ENCODE measurements at places on chromosomes 4 and X.

DNA sequence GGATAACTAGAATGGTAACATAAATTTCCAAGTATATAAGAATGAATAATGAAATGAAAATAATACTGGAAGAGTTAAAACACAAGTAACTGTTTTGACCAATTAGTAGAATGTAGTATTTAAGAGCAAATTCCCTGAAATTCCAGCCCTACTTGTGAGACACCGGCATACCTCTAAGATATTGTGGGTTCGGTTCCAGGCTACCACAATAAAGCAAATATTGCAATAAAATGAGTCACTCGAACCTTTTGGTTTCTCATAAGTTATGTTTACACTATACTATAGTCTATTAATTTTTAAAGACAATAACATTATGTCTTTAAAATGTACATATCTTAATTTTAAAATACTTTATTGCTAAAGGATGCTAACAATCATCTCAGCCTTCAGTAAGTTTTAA, 15.2 kb upstream of the IQCM start:
- no peak overlapping the region for H3K4me3 ChIP-seq
- no peak for DNase-seq
- H3K36me3 ChIP-seq: no peaks in the 10 kb centered on the region
- H3K27me3 ChIP-seq: no peaks in the 10 kb centered on the region

- peaks cover 19% of the 10 kb centered on the region for H3K36me3 ChIP-seq
- H3K27ac ChIP-seq: peak overlapping the region; percentile 49
- H3K4me3 ChIP-seq: peak overlapping the region; percentile 15
These were observed 16.4 kb downstream of the TCEANC start for GRCh38 chrX:13669246-13669737.

GRCh38 chrX:4572691-4573090, 859.2 kb upstream of the PRKX start:
- no peaks in the 10 kb centered on the region for H3K27me3 ChIP-seq
- no peak overlapping the region for H3K27ac ChIP-seq
- DNase-seq: no peak
- H3K4me1 ChIP-seq: no peaks in the 10 kb centered on the region

DNA sequence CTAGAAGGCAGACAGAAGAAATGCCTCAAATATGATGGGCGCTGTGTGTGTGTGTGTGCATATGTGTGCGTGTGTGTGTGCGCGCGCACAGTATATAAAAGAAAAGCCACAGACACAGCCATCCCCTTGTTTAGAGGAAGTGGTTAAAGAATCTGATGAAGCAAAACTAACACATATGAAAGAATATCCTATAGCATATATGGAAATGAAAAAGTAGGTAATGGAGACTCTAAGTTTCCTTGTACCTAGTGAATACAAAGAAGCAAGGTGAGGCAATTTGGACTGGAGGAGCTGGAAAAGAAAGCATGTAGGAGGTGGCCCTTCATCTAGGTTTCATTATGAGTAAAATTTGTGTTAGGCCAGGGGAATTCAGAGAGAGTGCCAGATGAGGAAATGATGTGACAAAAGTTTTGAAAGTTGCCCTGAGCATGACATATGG, 58.6 kb upstream of the MCF2 start:
- no peak overlapping the region for H3K4me3 ChIP-seq
- peak; percentile 62 for DNase-seq
- peaks cover 19% of the 10 kb centered on the region for H3K36me3 ChIP-seq
- no peaks in the 10 kb centered on the region for H3K4me1 ChIP-seq

- no peak overlapping the region for H3K4me3 ChIP-seq
- H3K36me3 ChIP-seq: no peaks in the 10 kb centered on the region
- H3K27ac ChIP-seq: no peak overlapping the region
- DNase-seq: no peak
- no peaks in the 10 kb centered on the region for H3K27me3 ChIP-seq
These were observed 44.7 kb downstream of the CNGA2 start for GRCh38 chrX:151779258-151779657.

DNA sequence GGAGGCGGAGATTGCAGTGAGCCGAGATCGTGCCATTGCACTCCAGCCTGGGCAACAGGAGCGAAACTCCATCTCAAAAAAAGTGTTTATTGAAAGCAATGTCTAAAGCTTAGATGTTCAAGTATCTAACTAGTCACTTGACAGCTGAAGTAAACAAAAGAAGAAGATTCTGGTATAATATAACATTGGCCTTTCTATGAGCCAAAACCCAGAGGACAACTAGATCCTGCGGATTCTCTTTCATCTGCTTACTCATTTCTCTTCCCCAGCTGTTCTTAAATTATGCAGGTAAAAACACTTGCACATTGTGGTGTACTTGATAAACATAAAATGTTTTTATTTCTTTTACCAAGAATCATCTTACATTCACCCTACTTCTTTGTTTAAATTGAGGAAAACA, 24.1 kb upstream of the AREG start:
- H3K4me3 ChIP-seq: no peak overlapping the region
- DNase-seq: no peak
- H3K36me3 ChIP-seq: no peaks in the 10 kb centered on the region
- no peaks in the 10 kb centered on the region for H3K4me1 ChIP-seq
- no peak overlapping the region for H3K27ac ChIP-seq

DNA sequence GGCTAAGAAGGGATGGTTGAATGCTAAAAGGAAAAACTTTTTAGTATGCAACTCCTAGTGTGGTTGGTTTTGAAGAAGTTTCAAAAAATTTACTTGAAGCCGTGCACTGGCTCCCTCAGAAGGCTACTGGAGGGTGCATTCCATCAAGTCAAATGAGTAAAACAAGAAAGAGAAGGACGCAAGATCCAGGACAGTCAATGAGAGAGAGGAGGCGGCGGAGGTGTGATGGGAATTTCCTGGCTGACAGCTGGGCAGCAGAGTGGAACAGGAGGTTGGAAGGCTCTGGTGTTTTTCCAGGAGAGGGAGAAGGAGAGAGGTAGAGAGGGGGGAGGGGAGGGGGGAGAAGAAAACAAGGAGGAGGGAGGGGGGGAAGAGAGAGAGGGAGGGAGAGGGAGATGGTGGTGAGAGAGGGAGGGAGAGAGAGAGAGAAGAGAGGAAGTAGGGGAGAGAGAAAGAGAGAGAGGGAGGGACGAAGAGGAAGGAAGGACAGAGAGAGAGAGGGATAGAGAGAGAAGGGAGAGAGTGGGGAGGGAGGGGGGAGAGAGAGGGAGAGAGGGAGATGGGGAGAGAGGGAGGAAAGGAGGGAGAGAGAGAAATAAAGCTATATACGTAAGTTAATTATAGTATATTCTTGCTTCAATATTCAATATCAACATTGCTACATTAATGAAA, 126.4 kb downstream of the SH3KBP1 start:
- peaks cover 21% of the 10 kb centered on the region for H3K36me3 ChIP-seq
- no peaks in the 10 kb centered on the region for H3K27me3 ChIP-seq
- DNase-seq: no peak
- H3K4me3 ChIP-seq: no peak overlapping the region
- H3K4me1 ChIP-seq: peaks cover 62% of the 10 kb centered on the region
- H3K27ac ChIP-seq: peak overlapping the region; percentile 51

DNA sequence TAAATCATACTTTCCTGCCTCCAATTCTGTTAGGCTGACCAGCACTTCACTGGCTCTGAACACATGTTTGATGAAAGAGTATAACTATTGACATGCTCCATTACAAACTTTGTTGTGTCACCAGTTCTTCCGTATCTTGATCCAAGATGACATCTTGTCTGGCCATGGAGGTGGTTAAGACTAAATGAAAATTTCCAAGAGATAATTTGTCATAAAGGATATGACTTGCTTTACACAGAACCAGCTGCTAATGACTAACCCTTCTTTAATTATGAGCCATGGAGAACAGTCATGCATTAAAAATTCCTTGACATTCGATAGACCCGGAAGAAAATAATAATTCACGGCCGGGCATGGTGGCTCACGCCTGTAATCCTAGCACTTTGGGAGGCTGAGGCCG, 17.7 kb upstream of the N4BP2 start:
- no peak overlapping the region for H3K27ac ChIP-seq
- peaks cover 12% of the 10 kb centered on the region for H3K27me3 ChIP-seq
- no peak for DNase-seq
- no peak overlapping the region for H3K4me3 ChIP-seq
- no peaks in the 10 kb centered on the region for H3K36me3 ChIP-seq

- H3K4me1 ChIP-seq: no peaks in the 10 kb centered on the region
- peaks cover 46% of the 10 kb centered on the region for H3K27me3 ChIP-seq
- no peaks in the 10 kb centered on the region for H3K36me3 ChIP-seq
These were observed 3.1 kb downstream of the ZNF185 start for GRCh38 chrX:152900937-152901445.

DNA sequence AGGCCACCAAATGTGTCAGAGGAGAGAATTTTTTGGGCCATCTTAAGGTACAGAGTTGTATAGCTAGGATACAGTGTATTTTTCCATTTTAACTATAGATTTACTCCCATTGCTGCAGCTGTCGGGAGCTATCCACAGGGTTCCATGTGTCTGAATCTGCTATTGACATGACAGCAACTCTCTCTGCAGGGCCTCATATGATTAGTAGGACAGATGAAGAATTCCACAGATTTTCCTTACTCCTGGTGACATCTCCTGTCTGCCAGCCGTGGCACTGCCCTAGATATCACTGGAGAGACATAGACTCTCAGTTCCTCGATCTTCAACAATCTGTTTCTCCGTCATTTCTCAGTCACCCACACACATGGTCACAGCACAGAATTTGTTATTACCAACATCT, 86.5 kb downstream of the SPCS3 start:
- H3K27me3 ChIP-seq: no peaks in the 10 kb centered on the region
- no peak for DNase-seq
- H3K36me3 ChIP-seq: no peaks in the 10 kb centered on the region
- H3K4me3 ChIP-seq: no peak overlapping the region

- no peak overlapping the region for H3K27ac ChIP-seq
- peaks cover 3% of the 10 kb centered on the region for H3K27me3 ChIP-seq
- peaks cover 21% of the 10 kb centered on the region for H3K4me1 ChIP-seq
- H3K4me3 ChIP-seq: no peak overlapping the region
- DNase-seq: no peak
- no peaks in the 10 kb centered on the region for H3K36me3 ChIP-seq
These were observed 69.8 kb downstream of the ANXA3 start for GRCh38 chr4:78621395-78621794.

DNA sequence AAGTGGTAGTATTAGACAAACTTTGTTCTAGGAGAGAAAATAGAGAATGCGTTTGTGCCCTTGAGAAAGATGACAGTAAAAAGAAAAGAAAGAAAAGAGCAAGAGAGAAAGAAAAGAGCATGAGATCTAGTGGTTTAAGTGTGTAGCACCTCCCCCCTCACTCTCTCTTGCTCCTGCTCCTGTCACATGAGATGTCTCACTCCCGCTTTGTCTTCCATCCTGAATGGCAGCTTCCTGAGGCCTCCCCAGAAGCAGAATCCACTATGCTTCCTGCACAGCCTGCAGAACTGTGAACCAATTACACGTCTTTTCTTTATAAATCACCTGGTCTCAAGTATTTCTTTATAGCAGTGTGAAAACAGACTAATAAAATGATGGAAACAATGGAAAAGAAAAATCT, 499.6 kb downstream of the ACTRT1 start:
- no peak for DNase-seq
- no peaks in the 10 kb centered on the region for H3K4me1 ChIP-seq
- H3K27ac ChIP-seq: no peak overlapping the region
- H3K36me3 ChIP-seq: no peaks in the 10 kb centered on the region

GRCh38 chrX:30748342-30748960, 95.2 kb downstream of the GK start:
- H3K27ac ChIP-seq: no peak overlapping the region
- H3K4me1 ChIP-seq: no peaks in the 10 kb centered on the region
- H3K36me3 ChIP-seq: no peaks in the 10 kb centered on the region
- H3K27me3 ChIP-seq: no peaks in the 10 kb centered on the region
- no peak for DNase-seq

DNA sequence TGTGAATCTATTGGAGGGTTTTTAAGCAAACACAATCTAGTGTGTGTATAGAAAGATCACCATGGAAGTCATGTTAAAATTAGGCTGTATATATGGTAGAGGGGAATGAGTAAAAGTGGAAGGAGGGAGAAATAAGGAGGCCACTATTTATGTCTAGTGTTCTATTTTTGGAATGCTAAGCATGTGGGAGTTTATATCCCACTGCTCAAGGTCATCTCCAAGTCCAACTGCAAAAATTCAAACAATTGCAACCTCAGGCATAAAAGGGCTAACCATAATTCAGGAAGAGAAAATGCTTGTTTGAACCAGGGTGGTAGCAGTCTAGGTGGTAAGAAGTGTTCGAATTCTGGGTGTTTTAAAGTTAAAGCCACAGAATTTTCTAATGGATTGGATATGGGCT, 39.2 kb downstream of the SERPINA7 start:
- no peaks in the 10 kb centered on the region for H3K36me3 ChIP-seq
- no peak for DNase-seq
- no peaks in the 10 kb centered on the region for H3K4me1 ChIP-seq
- H3K27ac ChIP-seq: no peak overlapping the region

- no peak for DNase-seq
- H3K27me3 ChIP-seq: no peaks in the 10 kb centered on the region
- H3K4me1 ChIP-seq: no peaks in the 10 kb centered on the region
- no peaks in the 10 kb centered on the region for H3K36me3 ChIP-seq
- no peak overlapping the region for H3K4me3 ChIP-seq
These were observed 78.8 kb downstream of the PDGFC start for GRCh38 chr4:156892805-156893204.

GRCh38 chr4:102733084-102733483, 27.7 kb downstream of the MANBA start:
- H3K27ac ChIP-seq: no peak overlapping the region
- DNase-seq: no peak
- peaks cover 16% of the 10 kb centered on the region for H3K4me1 ChIP-seq
- H3K36me3 ChIP-seq: peaks cover 27% of the 10 kb centered on the region
- H3K27me3 ChIP-seq: no peaks in the 10 kb centered on the region
- H3K4me3 ChIP-seq: no peak overlapping the region

- no peak overlapping the region for H3K4me3 ChIP-seq
- H3K27me3 ChIP-seq: peaks cover 5% of the 10 kb centered on the region
- no peaks in the 10 kb centered on the region for H3K36me3 ChIP-seq
- H3K27ac ChIP-seq: no peak overlapping the region
- H3K4me1 ChIP-seq: no peaks in the 10 kb centered on the region
These were observed 4.5 kb upstream of the APELA start for GRCh38 chr4:164872481-164872880.

DNA sequence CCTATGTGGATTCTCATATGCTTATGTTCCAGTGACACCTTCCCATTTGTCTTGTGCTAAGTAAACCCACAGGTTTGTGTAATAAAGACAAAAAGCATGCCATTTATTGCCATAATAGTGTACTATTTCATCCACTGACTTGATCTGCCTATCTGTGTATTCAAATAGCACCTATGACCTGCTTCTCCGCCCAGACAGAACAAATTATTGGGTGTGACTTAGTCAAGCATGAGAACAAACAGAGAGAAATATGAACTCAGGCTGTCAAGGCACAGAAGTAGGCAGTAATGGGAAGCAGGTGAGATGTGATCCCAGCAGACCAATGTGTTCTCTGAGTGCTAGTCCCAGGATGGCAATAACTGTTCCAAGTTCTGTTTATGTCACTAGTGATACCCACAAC, 25.4 kb downstream of the ELOVL6 start:
- no peak for DNase-seq
- no peaks in the 10 kb centered on the region for H3K4me1 ChIP-seq
- H3K27me3 ChIP-seq: no peaks in the 10 kb centered on the region
- H3K27ac ChIP-seq: no peak overlapping the region
- H3K36me3 ChIP-seq: peaks cover 6% of the 10 kb centered on the region
